ENCODE measurements at places on chromosomes 7 and 10. TPM values are rescaled to one million over a fixed set of nuclear protein-coding genes. Genes with fewer than 3 reads are reported as not detected.

DNA sequence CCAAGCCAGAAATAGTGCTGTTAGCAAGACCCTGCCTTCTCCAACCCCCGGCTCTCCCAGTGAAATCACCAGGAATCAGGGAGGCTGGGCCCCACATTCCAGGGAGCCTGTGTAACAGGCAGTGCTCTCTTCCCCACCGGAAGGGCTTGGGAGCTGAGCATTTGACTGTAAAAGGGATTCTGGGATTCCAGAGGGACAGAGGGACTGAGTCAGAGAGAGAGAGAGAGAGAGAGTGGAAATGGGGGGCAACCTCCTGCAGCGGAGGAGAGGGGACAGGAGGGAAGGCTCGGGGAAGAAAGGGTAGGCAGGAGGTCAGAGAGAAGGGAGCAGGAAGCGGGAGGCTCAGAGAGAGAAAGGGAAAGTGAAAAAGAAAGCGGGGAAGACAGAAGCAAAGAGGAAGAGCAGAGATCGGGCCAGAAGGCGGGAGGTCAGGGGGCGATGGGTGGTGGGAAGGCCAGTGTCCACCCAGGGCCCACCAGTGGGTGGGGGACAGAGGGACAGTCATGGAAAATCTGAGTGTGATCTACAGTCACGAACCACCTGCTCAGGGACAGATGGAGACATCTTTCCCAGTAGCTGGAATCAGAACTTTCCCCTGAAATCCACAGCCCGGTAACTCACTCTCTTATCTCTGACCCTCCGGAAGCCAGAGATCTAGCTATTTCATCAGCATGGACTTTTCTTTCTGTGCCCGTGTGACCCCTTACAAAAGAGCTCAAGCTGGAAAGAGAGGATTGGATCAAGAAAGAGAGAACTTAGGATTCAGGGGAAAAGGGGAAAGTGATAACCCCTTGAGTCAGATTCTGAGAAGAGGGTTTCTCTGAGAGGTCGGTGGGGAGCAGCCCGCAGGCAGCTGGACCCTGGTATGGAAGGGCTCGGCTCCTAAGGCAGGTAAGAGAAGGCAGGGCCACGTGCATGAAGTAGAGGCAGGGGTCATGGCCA lies 4.6 kb upstream of the SERPINE1 start:
- DNase-seq, result peak; percentile 67

- no peak for DNase-seq
Observed at GRCh38 chr7:85890244-85890811, 703.5 kb upstream of the SEMA3D start.

- DNase-seq, result no peak
Observed at GRCh38 chr10:76309741-76310587, 878.5 kb downstream of the LRMDA start.

Gene ANKRD1
- not detected for total RNA-seq

Gene TRPV5
- total RNA-seq, result not detected

- no peak for DNase-seq
Observed at GRCh38 chr10:29132551-29133111, 156.2 kb upstream of the LYZL1 start.

DNA sequence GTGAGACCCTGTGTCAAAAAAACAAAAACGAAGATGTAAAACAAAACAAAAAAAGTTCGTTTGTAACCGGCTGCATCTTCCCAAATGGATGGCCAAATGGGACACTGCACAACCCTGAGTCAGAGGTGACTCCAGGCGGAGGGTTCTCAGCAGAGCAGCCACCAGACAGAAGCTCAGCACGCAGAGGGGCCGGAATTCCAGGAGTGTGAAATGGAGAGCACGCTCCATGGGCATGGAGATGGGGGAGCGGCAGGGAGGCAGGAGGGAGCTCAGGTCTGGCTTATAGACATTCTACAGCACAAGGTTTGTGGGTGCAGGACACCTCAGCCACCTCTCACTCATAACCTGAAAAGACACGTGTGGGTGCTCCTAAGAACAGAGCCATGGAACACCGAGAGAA lies 227.0 kb downstream of the MAD1L1 start:
- no peak for DNase-seq

DNA sequence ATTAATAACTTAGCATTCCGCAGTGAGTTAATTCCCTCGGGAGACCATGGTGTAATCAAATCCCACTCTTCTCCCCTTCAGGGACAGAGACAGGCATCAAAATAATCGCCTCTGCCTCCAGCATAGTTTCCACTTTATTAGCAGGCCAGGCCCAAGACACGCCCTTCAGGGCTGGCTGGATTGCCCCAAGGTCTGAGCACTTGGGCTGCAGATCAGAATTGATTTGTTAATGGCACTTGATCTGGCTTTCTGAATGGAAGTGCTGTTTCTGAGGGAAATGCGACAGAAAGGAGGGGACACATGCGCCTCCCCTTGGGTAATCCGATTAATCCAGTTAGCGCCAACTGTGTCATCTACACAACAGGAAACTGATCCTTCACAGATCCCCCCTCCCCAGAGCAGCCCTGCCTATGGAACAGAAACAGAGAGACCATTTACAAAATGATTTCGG lies 15.6 kb downstream of the CHAT start:
- DNase-seq, result no peak

Gene TMEM60
- 12.8 TPM for total RNA-seq

Gene ZFAND4
- total RNA-seq, result 12.6 TPM

All from omental fat pad (tissue), 4 donors.